ENCODE measurements at places on chromosomes 12 and 14.

DNA sequence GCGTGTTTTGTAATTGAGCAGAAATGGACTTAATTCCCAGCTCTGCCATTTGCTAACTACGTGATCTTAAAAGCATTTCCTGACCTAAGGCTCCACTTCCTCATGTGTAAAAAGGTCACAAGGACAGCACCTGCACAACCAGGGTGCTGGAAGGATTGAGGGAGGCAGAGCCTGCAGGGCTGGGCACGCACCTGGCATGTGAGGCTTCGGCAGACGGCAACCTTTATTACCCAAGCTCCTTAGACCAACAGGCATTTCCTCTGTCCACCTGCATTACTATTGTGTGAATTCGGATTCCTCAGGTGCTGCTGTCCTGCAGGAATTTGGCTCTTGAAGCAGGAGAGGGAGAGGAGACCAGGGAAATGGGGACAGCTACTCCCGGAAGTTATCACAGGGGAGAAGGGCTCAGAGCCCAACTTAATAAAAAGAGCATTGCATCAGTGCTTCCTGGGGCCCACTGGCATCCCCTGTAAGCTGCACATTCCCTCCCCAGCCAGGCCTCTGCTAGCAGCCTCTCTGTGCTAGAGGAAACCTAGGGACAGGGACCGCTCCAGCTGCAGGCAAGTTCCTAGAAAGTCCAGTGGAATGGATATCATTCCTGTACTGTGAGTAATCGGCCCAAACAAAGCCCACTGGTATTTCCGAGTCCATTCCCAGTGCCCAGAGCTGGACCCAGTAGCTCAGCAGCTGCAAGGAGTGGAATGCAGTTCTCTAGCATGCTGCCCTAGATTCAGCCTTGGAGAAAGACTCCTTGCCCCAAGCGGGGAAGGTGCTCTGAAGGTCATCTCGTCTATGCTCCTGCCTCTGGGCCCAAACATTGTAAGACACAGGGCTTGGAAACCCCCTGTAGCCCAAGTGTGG, 157.1 kb upstream of the CCND2 start:
- peak; percentile 72 for DNase-seq

- DNase-seq = no peak
Measured at GRCh38 chr12:10272467-10272866, 35.2 kb upstream of the KLRD1 start.

- DNase-seq = no peak
Measured at GRCh38 chr12:84336231-84336630, 576.4 kb downstream of the SLC6A15 start.

- DNase-seq = no peak
Measured at GRCh38 chr14:41973178-41973577, 366.5 kb downstream of the LRFN5 start.

DNA sequence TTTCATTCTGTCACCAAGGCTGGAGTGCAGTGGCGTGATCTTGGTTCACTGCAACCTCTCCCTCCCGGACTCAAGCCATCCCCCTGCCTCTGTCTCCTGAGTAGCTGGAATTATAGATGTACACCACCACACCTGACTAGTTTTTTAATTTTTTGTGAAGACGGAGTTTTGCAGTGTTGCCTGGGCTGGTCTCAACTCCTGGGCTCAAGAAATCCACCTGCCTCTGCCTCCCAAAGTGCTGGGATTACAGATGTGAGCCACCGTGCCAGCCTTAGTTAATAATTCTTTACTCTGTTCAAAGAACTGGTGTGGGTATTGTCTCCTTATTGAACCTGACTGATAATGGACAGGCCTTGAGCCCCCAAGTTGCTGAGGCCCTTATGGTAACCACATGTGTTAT, 10.4 kb upstream of the KRT7 start:
- DNase-seq = no peak

GRCh38 chr14:99564926-99565259, 39.1 kb downstream of the CCDC85C start:
- no peak for DNase-seq

DNA sequence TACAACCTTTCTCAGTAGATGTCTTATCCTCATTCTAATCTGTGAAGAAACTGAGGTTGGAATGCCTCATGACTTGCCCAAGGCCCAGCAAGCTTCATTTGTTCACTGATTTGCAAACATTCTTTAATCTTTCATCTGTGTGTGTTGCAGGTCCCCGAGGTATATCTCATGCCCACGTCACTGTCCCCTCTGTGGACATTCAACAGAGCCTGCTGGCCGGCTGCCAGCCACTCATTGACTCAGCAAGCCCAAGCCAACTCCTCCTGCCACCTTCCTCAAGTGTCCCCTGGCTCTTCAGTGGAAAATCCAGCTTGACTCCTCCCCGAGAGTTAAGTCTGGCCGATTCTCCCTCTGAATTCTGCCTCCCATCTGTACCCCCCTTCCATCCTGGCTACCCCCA, 1.9 kb upstream of the DCAF4 start:
- no peak for DNase-seq

- DNase-seq = no peak
Measured at GRCh38 chr12:105426766-105427165, 96.3 kb downstream of the C12orf75 start.

- no peak for DNase-seq
Measured at GRCh38 chr12:98741556-98742265, 96.6 kb downstream of the APAF1 start.

DNA sequence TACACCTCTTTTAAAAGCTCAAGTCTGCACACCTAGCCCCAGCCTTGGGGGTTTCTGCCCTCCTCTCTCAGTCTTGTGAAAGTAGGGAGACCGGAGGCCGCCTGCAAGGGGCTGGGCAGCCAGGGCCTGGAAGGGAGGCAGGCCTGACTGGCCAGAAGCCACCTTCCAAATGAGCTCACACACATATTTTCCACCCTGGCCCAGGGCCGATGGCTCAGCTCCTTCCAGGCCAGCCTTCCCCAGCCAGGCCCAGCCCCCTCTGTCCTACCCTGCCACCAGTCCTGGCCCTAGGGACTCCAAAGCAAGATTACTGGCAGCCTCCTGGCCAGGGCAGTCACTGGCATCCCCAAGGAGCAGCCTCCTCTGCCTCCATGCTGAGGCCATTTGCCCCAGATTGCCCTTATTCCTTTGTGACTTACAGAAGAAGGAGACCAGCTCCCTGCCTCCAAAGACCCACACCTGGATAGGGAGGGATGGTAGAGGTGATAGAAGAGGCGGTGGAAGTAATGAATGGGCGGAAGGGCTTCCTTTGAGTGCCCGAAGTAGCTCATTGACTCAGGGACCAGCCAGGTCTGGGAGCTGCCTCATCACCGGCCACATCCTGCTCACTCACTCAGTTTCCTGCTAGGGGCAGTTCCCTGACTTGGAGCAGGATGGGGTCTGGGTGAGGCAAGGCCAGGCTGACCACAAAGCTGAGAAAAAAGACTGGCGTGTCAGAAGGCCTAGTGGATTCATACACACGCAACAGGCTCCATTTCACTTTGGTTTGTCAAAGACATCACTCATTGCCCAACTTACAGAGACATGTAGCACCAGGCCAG, 14.8 kb downstream of the MMP14 start:
- peak; percentile 91 for DNase-seq

GRCh38 chr12:8664228-8664913, 1.7 kb upstream of the MFAP5 start:
- DNase-seq = peak; percentile 84

GRCh38 chr12:101696251-101697196, 916 bp upstream of the CHPT1 start:
- peak; percentile 31 for DNase-seq

DNA sequence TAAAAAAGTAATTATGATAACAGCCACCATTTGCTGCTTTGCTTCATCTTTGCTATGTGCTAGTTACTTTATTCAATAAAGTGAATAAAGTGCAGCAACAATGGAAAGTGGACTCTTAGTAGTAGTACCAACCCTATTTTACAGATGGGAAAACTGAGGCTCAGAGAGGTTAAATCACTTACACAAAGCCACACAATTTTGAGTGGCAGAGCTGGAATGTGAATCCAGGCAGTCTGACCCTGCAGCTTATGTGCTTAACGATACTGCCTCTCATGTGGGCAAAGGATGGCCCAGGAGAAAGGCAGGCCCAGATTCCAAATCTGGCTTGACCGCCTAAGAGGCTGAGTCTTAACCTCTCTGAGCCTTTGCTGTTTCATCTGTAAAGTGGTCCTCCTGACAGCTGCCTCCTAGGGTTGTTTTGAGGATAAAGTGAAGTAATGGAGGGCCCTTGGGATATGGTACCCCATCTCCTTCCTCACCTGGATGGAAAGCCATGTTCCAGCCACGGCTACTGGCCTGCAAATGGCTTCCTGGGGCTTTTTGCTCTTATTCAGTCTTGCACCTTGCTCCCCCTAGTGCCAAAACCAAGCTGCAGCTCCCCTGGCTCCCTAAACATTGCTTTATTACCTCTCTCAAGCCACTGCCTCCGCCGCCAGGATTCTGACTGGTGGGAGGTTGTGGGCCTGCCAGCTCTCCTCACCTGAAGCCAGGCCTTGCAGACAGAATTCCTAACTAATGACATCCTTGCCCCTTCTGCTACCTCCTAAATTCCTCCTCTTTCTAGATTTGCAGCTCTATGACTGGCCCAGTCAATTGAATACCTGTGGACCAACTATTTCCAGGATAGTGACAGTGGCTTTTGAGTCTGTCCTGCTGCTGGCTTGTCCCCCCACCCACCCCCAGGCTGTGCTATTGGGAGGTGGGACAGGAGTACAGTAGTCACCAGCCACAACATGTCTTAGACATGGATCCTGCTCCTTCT, 283.3 kb upstream of the PWP1 start:
- no peak for DNase-seq

DNA sequence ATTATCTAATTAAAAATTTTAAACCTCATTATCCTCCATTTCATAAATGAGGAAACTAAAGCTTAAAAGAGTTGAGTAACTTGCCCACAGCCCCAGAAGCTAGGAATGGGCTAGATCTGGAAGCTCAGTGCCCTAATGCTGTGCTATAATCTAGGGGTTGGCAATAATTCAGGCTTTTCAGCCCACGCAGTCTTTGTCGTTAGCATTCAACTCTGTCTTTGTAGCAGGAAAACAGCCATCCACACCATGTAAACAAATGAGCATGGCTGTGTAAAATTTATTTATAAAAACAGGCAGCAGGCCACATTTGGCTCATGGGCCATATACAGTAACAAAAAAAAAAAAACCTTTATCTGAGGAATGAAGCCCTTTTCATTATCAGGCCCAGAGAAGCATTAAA, 92.4 kb upstream of the OVCH1 start:
- DNase-seq = no peak

- no peak for DNase-seq
Measured at GRCh38 chr14:56002342-56002741, 115.9 kb upstream of the PELI2 start.

DNA sequence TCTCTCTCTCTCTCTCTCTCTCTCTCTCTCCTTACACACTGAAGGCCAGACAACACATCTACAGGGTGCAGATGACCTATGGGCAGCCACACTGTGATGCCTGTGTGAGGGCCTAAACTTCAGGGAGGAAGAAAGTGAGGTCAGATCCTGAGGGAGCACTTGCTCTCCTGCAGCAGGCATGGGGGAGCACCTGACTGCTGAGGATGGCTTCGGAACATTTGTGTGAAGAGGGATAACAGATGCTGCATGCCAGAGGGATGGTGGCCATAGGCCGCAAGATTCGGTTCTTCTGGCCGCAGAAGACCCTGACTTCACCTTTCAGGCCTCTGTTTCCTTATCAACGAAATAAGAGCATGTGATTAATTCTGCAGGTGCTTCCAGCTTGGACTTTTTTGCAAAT, 11.7 kb upstream of the SERPINA11 start:
- no peak for DNase-seq

- DNase-seq = no peak
Measured at GRCh38 chr12:106046301-106046846, 92.4 kb downstream of the NUAK1 start.

DNA sequence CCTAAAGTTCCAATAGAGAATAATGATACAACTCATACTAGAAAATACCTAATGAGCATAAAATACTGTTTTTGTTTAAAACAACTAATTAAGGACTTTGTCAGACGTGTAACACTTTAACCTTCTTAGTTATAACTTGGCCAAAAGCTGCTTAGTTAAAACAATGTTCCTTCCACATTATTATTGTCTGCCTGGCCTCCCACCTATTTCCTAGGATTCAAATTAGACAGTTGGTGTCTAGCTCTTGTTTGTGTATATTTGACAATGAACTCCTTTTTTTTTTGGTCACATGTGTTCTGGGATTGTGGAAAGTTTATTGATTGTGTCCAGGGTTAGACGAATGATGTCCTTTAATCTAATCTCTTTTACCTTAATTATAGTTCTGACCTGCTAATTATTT, 67.6 kb upstream of the PSMA6 start:
- DNase-seq = no peak

- DNase-seq = no peak
Measured at GRCh38 chr14:34678306-34678705, 36.1 kb downstream of the CFL2 start.

DNA sequence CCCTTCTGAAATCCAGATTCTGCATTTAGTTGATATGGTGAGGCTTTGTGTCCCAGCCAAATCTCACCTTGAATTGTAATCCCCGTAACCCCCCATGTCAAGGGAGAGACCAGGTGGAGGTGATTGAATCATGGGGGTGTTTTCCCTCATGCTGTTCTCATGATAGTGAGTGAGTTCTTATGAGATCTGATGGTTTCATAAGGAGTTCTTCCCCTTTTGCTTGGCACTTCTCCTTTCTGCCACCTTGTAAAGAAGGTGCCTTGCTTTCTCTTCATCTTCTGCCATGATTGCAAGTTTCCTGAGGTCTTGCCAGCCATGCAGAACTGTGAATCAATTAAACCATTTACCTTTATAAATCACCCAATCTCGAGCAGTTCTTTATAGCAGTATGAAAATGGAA, 23.1 kb upstream of the C12orf42 start:
- no peak for DNase-seq

DNA sequence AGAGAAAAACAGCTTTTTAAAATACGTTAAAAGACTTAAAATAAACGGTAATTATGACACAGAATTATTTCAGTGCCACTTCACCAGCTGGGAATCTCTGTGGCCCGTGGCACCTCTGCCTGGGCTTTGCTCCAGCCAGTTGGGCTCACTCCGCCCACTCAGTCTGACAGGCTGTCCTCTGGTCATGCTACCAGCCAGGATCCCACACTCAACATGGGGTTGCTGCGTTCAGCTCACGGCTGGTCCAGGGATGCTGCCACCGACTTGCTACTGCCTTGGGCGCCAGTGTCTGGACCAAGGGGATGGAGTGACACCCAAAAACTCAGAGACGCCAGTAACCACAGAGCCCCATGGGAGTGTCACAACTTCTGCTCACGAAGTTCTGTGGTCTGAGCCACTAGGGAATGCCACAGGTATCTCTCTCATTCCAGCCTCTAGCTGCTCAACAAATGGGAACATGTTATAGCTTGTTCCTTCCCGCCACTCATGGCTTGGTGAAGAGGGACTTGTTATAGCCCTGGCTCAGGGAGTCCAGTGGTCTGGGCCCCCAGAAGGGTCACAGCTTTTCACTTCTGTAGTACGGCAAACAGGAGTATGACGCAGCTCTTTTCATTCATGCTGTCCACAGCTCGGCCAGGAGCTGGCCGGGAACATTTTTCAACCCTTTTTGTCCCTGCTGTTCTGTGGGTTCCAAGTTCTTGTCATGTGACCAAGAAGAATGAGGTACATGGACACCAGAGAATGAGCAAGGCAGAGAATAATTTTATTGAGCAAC, 23.4 kb upstream of the ATXN7L3B start:
- DNase-seq = no peak

- DNase-seq = peak; percentile 54
Measured at GRCh38 chr14:92646952-92647796, 101.3 kb downstream of the LGMN start.

All from left hindlimb (tissue), 1 donor.